Renal cortical epithelial cell (primary cell): ENCODE measurements at places on chromosomes 11 and 22. TPM values are rescaled to one million over a fixed set of nuclear protein-coding genes. Genes with fewer than 3 reads are reported as not detected.

GRCh38 chr11:62694455-62695167 is 5.3 kb upstream of the LRRN4CL start:
- peak; percentile 63 for DNase-seq

DNA sequence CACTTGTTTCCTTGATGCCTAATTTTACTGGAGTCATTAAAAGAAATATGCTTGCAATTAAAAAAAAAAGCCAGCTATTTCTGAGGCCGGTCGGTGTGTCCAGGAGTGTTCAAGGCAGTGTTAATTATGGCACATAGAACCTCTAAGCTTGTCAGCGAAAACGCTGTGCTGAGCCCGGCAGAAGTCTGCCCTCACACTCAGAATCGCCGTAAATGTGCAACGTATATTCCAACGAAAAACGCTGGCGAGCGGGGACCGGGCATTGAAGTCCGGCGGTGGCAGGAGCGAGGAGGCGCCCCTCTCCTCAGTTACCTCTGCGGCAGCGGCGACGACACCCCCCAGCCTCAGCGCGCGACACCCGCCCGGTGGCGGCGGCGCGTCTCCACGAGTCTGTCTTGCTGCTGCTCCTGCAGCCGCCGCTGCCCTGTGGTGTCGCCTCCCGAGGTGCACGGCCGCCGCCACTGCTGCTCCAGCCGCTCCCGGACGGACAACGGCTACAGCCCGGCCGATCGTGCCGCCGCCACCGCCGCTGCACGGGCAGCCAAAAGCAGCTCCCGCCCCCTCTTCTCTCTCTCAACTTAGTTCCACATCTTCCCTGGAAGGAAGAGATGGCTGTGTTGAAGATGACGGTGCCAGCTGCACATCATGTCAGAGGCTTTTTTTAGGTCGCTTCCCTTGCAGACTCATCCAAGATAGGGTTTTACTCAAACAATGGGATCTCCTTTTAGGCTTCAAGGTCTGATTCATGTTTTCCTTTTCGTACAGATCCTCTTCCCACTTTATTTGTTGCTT is 56.0 kb downstream of the JAM3 start:
- no peak for DNase-seq

GRCh38 chr11:118215262-118215661 is 9.5 kb downstream of the JAML start:
- no peak for DNase-seq

GRCh38 chr22:27874764-27875163 is 44.3 kb downstream of the PITPNB start:
- DNase-seq, result no peak

- no peak for DNase-seq
These were observed 23.5 kb downstream of the CHST1 start for GRCh38 chr11:45641961-45642360.

Gene YAP1
- 98.1 and 219 TPM in 2 replicates for total RNA-seq

DNA sequence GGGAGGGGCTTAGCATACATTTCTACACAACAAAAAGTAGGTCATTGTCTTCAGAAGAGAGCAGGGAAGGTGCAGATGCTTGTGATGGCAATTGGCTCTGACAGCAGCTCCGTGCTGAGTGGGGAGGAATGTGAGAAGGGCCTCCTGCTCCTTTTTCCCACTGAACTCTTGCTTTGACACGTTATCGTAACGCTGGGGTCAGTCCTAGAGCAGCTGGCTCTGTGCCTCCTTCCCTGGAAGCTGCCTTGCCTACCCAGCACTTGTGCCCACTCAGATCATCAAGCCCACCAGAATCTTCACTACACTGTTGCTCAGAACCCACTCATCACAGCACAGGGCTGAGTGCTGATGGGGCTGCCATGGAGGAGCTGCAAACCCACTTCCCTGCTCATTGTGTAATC is 14.9 kb upstream of the NAV2 start:
- no peak for DNase-seq

DNA sequence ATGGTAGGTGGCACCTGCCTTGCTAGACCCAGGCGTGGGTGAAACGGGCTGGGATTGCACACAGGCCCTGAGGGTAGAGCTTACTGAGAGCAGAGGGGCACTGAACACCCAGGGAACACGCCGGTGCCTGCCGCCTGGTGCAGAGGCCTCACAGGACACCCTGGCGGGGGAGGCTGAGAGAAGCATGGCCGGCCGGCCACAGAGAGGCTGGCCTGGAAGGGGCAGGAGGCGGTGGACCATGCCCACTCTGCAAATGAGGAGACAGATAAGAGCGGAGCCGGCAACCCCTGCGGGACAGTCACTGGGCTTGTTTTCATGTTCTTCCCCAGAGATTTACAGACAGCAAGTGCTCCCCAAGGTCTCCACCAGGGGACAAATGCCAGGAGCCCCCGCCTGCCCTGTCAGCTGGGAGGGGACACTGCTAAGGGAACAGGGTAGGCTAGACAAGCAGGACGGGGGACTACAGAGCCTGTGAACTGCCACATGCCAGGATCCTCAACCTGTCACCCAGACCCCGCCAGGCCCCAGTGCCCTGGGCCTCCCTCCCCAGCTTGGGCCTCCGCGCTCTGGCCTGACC is 38.5 kb upstream of the TCF20 start:
- DNase-seq, result no peak

Gene RIMBP3B
- total RNA-seq, result 0.05 TPM in 1 of 2 replicates, not detected in the other

Gene CRYBA4
- not detected in 2 replicates for total RNA-seq

DNA sequence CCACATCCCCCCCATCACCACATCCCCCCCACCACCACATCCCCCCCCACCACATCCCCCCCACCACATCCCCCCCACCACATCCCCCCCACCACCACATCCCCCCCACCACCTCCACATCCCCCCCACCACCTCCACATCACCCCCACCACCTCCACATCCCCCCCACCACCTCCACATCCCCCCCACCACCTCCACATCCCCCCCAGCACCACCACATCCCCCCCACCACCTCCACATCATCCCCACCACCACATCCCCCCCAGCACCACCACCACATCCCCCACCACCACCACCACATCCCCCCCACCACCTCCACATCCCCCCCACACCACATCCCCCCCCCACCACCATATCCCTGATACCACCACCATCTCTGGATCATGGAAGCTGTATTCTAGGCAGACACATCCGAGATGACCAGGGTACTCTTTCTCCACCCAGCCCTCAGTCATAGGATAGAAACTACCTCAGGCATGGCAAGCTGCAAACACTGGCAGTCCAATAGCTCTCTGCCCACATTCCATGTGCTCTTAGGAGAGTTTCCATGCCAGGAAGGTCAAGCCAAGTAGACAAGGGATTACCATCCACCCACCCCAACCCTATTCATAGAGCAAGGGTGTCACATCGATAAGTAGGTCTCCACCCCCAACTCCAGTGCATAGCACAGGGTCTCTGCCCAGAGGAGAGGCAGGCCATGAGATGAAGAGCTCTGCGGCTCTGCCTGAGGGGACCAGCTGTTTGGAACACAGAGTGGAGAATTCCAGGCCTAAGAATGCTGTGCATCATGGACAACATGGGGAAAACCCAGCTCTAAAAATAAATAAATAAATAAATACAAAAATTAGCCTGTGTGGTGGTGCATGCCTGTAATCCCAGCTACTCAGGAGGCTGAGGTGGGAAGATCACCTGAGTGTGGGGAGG is 33.0 kb upstream of the TEAD1 start:
- DNase-seq, result no peak

- DNase-seq, result no peak
These were observed 117.0 kb downstream of the FANCF start for GRCh38 chr11:22508665-22509064.

DNA sequence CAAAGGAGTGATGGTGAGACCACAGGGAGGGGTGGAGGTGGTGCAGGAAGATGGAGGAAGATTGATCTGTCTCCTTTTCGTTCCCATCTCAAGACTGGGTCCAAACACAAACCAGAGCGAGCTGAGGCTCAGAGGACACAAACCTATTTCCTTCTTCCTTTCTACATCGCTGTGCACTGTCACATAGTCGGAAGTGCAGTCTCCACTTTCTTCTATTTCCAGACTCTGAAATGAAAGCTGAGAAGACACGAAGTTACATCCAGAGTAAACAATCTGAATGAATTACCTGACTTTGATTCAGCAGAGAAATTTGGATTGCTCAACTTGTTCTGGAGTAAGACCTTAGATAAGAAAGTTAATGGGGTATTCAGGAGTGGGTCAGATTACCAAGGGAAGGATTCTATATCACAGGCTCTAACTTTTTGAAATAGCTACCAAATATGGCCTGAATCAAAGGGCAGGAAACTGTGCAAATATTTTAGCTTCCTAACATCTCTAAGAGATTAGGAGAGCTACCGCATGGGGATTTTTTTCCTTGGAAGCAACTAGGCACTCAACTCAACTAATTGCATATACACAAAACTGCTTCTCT is 14.4 kb downstream of the OVCH2 start:
- no peak for DNase-seq

Gene ZBTB44
- 29.3 and 94.3 TPM in 2 replicates for total RNA-seq

- DNase-seq, result peak; percentile 69
These were observed 10.7 kb upstream of the RPS3 start for GRCh38 chr11:75388386-75389275.

- no peak for DNase-seq
These were observed 14.4 kb upstream of the CHST1 start for GRCh38 chr11:45679806-45680205.

DNA sequence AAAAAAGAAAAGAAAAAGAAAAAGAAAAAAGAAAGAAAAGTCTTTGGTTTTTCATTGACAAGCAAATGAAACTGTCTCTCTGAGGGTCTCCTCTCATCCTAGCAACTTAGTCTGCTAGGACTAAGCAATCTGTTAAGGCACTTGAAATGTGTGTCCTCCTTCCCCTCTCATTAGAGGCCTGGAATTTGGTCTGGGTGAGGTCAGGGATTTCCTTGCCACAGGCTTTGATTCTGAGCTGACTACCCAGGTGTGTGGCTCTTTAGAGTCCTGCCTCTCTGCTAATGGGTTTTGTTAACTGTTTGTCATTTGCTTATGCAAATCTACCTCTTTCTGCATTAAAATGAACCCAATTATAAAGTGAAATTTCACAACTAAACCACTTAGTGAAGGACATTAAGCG is 18.3 kb upstream of the PKNOX2 start:
- DNase-seq, result no peak

Gene APOA1
- total RNA-seq, result 0.10 TPM in 1 of 2 replicates, not detected in the other

DNA sequence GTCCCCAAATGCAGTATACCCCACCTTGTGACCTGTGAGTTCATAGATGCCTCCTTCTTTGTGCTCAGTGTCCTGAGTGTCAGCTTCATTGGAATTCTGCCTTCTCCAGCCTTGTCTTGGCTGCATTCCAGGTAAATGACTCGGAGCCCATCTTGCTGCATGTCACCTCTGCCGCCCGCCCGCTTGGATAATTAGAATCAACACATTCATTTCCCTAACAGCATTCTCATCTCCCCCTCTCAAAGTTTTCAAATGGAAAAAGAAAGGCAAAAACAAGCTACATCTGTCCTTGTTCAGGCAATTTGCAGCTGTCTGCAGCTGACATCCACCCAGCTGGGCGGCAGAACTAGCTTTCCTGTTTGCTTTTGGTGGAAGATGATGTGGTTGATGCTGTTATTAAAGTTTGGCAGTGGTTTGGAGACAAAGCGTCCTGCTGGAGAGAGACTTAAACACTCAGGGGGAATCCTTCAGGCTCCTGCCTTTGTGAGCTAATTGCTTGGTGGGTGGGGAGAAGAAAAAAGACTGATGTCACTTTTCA is 198.8 kb upstream of the SEZ6L start:
- DNase-seq, result no peak

- no peak for DNase-seq
These were observed 6.3 kb upstream of the GAL start for GRCh38 chr11:68678031-68678441.

- DNase-seq, result no peak
These were observed 42.1 kb upstream of the ALX4 start for GRCh38 chr11:44351898-44352498.

GRCh38 chr11:86486261-86487030 is 111.8 kb downstream of the CCDC81 start:
- DNase-seq, result no peak

- DNase-seq, result no peak
These were observed 137.2 kb upstream of the OPCML start for GRCh38 chr11:133669371-133670053.
